Midbrain (tissue), 1 donor: ENCODE measurements at places on chromosomes 5 and 9.

GRCh38 chr9:31783491-31783890 is 601.0 kb upstream of the ACO1 start:
- no peak for DNase-seq

- no peak for DNase-seq
These were observed 75.7 kb upstream of the PPP1R26 start for GRCh38 chr9:135403733-135404450.

DNA sequence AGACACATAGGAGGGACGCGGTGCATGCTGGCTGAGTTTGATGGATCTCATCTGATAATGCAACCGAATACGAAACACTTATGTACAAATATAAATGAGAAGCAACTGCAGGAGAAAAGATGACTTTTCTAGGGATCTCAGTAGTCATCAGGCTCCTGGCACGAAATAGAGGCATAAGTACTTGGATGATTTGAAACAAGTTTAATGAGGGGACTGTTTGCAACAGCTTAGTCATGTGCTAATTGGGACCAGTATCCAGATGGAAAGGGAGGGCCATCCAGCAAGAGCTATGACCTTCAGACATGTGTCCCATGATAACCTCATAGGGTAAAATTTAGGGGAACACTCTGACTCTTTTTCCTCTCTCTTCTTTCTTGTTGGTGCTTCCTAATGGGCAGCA is 123.0 kb downstream of the EGFLAM start:
- no peak for DNase-seq

DNA sequence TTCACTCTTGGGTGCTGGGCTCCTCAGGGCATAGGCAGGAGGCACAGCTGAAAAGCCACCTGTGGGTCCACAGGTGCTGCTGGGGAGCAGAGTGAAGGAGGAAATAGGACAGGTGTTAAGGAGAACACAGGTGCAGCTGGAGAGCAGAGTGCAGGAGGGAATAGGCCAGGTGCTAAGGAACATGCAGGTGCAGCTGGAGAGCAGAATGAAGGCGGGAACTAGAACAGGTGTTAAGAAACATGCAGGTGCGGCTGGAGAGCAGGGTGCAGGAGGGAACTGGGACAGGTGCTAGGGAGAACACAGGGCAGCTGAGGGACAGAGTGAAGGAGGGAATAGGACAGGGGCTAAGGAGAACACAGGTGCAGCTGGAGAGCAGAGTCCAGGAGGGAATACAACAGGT is 43.8 kb upstream of the PLEKHG4B start:
- no peak for DNase-seq

DNA sequence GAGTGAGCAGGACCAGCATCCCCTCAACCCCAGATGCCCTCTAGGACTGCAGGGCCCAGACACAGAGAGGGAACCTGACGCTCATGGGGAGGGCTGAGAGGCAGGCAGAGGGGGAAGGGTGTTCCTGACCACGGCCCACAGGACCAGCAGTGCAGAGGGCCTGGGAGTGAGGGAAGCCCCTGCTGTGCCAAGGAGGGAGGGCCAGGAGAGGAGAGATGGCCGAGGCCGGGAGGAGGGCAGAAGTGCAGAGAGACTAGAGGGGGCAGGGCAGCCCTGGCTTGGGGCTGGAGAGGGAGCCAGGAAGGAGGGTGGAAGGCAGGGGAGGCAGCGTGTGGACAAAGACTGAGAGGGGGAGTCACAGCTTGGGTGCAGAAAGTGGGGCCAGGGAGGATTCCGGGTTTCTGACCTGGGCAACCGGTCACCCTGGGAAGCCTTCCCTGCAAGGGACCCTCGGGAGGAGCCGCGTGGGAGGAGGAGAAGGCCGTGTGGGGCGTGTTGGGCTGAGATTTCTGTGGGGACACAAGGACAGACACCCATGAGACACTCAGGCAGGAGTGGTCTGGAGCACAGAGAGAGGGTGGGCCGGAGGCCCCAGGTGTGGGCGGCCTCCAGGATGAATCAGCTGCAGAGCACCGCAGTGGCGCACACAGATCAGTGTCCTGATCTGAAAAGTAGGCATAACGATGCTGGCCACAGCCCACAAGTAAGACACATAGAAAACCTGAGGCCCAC is 117.5 kb downstream of the ADAMTS2 start:
- DNase-seq, result no peak

DNA sequence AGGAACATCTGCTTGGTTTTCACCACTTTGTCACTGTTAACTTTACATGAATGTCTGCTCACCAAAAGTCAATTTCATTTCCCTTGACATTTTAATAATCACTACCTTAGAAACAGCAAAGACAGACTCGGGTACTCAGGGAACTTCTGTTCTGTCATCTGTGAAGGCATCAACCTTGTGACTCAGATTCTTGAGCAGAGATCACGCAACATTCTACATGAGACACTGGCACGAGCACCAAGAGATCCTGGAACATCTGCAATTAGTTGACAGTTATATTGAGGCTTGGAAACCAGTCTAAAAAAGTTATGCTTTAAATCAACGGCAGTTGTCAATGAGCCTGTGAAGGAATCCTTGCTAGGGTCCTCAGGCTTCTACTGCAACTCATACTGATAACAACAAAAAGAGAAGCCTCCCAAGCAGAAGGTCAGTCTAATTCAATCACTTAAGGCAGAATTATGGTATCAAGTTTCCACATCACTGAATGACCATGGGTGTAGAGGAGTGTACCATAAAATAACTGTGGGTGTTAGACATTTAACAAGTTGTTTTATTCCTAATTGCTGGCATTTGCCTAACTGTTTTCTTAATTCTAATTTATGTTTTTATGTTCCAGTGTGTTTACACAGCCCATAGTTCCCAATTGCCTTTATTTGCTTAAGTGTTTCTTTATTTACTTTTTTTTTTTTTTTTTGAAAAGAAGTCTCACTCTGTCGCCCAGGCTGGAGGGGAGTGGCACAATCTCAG is 3.3 kb upstream of the PBX3 start:
- DNase-seq, result no peak

DNA sequence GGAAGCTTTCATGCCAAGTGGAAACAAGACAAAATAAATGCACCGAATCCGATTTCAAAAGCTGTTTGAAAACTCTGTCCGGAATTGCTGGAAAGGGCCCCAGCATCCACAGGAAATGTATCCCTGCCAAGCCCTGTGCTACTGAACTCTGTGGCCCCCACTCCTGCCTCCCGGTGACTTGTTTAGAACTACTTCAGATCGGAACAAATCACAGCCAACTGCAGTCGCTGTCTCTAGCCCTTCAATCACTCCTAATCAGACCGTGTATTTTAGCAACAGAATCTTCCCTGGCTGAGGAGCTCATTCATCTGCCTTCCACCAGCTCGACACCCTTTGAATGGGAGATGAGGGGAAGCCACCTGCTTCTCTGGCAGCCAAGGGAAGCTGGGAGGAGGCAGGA is 94.1 kb downstream of the KCNIP1 start:
- peak; percentile 35 for DNase-seq

DNA sequence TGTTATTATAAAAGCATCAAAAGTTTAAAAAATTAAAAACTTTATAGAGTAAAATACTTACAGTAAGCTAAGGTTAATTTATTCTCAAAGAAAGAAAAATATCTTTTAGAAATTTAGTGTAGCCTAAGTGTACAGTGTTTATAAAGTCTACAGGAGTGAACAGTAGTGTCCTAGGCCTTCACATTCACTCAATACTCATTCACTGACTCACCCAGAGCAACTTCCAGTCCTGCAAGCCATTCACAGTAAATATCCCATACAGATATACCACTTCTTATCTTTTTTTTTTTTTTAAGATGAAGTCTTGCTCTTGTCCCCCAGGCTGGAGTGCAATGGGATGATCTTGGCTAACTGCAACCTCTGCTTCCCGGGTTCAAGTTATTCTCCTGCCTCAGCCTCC is 73.1 kb upstream of the FST start:
- no peak for DNase-seq

- no peak for DNase-seq
These were observed 150.9 kb upstream of the PLCXD3 start for GRCh38 chr5:41661254-41661653.

GRCh38 chr9:81826517-81826906 is 101.7 kb upstream of the SPATA31D4 start:
- peak; percentile 96 for DNase-seq

DNA sequence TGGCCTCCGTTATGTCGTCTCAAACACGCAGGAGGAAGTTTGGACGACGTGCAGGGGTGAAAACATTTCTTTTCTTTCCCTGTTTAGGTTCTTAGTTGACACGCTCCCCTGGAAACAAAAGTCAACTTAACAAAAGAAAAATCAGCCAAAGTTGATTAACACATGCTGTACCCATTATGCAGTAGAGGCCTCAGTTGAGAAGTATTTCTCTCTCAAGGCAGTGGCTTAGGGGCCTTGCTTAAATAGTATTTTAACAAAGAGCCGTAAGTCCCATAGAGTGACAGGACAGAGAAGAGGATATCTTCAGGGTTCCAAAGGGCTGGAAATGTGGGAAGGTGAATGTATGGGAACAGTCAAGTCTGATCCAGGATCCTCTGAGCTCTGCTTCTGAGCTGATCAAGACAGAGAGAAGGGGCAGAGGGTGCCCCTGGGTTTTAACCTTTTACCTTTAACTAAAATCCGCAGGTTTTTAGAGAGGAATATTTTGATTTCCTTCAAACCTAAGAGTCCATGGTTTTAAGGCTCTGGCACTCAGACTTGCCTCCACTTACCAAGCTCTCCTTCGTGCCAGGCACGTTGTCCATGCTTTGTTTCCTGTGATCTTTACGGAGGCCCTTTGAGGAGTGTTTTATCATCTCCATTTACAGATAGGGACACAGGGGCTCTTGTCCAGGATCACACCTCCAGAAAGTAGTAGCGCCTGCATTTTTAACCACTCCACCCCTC is 629 bp upstream of the CD74 start:
- DNase-seq, result no peak

DNA sequence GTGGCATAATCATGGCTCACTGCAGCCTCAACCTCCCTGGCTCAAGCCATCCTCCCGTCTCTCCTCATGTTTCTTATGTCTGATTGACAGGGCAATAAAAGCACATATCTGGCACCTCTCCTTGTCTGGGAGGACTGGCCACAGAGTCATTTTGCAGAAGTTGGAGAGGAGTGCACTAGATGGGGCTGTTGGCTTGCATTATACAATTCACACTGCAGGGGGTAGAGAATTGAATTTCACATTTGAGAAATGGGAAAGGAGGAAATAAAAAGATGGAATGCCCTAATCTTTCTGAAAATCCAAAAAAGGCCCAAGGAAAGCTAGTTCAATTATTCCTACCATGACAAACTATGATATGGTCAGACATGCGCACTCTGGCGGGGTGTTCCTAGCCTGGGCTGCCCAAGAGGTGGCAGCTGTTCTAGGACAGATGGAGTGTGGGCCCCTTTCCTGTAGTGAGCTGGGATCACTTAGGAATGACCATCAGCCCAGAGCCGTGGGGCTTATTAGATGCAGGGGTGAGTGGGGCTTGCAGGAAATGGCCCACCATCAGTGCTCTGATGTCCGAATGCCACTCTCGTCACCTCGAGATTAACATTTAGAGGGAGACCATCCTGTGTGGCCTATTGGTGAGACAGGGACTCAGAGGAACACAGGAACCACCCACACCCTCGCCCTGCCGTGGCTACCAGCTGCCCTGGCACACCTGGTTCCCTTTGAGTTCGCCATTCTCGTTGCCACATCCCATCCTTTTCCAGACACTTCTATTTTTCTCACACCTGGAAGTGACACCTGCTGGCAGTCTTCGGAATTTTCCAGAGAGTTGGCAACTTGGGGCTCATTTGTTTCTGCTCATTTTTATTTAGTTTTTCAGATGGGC is 21.8 kb upstream of the ANKRD18A start:
- DNase-seq, result peak; percentile 82

DNA sequence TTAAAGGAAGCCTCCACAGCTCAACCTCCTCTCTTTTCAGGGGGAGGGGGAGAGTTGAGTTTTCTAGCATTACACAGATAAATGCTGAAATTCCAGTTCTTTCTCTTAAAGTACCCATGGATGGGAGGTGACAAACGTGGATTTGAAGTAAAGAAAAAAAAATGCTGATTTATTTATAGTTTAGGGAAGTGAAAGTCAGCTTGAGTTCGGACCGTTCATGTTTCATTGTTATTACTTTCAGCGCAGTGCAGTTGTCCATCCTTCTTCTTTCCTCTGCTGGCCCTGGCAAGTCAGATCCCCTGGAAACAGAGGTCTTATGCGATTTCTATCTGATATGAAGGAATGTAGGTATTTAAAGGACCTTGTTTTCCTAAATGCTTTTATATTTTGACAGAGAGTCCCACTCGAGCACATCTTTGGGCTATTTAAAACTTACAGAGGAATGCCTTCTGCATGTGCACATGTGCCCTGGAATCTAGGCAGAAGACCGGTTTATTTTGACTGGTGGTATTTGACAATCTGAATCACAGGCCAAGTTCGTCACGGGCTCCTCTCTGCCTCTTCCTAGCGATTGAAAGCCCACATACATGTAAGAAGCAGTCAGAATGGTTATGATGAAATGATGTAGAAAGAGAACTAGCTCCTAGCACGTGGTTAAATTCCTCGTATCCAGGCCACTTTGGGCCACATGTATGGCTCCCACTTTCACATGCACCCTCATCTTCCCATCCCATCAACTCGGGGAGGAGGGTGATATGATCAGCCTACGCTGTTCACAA is 385.2 kb upstream of the KLF4 start:
- no peak for DNase-seq
